ENCODE measurements at places on chromosomes 13 and 19.

- no peak overlapping the region for H3K4me3 ChIP-seq
- DNase-seq: no peak
- peaks cover 56% of the 10 kb centered on the region for H3K36me3 ChIP-seq
- H3K27me3 ChIP-seq: peaks cover 30% of the 10 kb centered on the region
- H3K4me1 ChIP-seq: no peaks in the 10 kb centered on the region
- H3K27ac ChIP-seq: no peak overlapping the region
These were observed 8.9 kb downstream of the KLC3 start for GRCh38 chr19:45349430-45349941.

GRCh38 chr13:66567899-66568612 lies 662.1 kb downstream of the PCDH9 start:
- H3K27ac ChIP-seq: no peak overlapping the region
- H3K27me3 ChIP-seq: no peaks in the 10 kb centered on the region
- no peaks in the 10 kb centered on the region for H3K4me1 ChIP-seq
- no peak overlapping the region for H3K4me3 ChIP-seq

DNA sequence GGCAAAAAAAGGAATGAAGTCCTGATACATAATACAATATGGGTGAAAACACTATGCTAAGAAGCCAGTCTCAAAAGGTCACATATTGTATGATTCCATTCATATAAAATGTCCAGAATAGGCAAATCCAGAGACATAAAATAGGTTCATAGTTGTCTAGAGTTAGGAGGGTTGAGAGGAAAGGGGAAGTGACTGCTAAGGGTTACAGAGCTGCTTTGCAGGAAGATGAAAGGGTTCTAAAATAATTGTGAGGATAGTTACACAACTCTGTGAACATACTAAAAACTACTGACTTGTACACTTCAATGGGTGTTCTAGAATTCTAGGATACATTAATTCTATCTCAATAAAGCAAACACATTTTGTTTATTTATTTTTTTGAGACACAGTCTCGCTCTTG lies 25.7 kb downstream of the CAB39L start:
- H3K27me3 ChIP-seq: no peaks in the 10 kb centered on the region
- no peaks in the 10 kb centered on the region for H3K36me3 ChIP-seq
- no peak overlapping the region for H3K4me3 ChIP-seq
- no peak overlapping the region for H3K27ac ChIP-seq
- no peaks in the 10 kb centered on the region for H3K4me1 ChIP-seq
- DNase-seq: no peak

DNA sequence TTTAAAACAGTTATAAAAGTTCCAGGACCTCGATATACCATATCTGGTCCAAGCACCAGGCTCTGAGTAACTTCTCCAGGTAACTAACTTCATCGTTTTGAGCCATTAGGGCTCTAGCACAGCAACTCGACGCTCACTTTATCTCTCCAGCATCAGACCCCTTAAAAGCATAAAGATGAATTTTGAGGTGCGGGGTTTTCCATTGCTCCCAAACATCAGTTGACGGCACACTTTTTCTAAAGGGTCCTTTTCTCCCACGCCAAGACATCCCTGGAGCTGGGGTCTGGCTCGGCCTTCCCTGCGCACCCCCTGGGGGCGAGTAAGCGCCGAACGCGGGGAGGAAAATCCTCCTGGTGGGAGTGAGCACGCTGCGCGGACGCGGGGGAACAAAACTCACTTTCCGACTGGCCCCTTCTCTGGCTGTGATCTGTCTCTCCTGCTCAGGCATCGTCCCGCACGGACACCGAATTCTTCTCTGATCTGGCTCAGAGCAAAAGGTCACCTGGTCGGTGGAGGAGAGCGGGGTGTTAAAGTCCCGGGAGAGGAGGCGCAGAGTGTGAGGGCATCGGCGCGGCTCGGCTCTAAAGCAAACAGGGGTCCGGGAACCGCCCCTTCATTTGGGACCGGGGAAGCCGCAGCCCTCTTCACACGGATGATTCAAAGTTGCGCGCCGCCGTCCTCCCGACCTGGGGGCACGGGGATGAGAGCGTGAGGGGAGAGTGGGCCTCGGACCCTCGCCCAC lies at the start of gene ATP7B:
Gene ATP7B (minus strand): TSS at position 561 of the 742 bp plus-strand sequence. CDS start 113 bp downstream, at position 448.
- peaks cover 5% of the 10 kb centered on the region for H3K4me1 ChIP-seq
- no peaks in the 10 kb centered on the region for H3K36me3 ChIP-seq
- peak within 1 kb of the TSS; percentile 64 for H3K27ac ChIP-seq
- DNase-seq: no peak
- H3K4me3 ChIP-seq: peak within 1 kb of the TSS; percentile 98

- no peak for DNase-seq
- H3K27ac ChIP-seq: no peak overlapping the region
- no peaks in the 10 kb centered on the region for H3K27me3 ChIP-seq
- no peaks in the 10 kb centered on the region for H3K36me3 ChIP-seq
- H3K4me3 ChIP-seq: no peak overlapping the region
- peaks cover 11% of the 10 kb centered on the region for H3K4me1 ChIP-seq
These were observed 240.5 kb downstream of the ENOX1 start for GRCh38 chr13:43546251-43546650.

GRCh38 chr13:29170436-29171082 lies 350.4 kb downstream of the MTUS2 start:
- H3K4me1 ChIP-seq: no peaks in the 10 kb centered on the region
- no peak for DNase-seq
- no peak overlapping the region for H3K4me3 ChIP-seq
- H3K27me3 ChIP-seq: no peaks in the 10 kb centered on the region
- no peak overlapping the region for H3K27ac ChIP-seq
- H3K36me3 ChIP-seq: no peaks in the 10 kb centered on the region

GRCh38 chr13:101018720-101019119 lies 344.1 kb upstream of the TMTC4 start:
- no peak overlapping the region for H3K27ac ChIP-seq
- H3K36me3 ChIP-seq: no peaks in the 10 kb centered on the region
- no peak for DNase-seq
- no peaks in the 10 kb centered on the region for H3K4me1 ChIP-seq
- H3K27me3 ChIP-seq: no peaks in the 10 kb centered on the region
- H3K4me3 ChIP-seq: no peak overlapping the region

- DNase-seq: no peak
- no peaks in the 10 kb centered on the region for H3K36me3 ChIP-seq
- no peak overlapping the region for H3K4me3 ChIP-seq
These were observed 1525.0 kb upstream of the MIR17HG start for GRCh38 chr13:89822467-89822866.

DNA sequence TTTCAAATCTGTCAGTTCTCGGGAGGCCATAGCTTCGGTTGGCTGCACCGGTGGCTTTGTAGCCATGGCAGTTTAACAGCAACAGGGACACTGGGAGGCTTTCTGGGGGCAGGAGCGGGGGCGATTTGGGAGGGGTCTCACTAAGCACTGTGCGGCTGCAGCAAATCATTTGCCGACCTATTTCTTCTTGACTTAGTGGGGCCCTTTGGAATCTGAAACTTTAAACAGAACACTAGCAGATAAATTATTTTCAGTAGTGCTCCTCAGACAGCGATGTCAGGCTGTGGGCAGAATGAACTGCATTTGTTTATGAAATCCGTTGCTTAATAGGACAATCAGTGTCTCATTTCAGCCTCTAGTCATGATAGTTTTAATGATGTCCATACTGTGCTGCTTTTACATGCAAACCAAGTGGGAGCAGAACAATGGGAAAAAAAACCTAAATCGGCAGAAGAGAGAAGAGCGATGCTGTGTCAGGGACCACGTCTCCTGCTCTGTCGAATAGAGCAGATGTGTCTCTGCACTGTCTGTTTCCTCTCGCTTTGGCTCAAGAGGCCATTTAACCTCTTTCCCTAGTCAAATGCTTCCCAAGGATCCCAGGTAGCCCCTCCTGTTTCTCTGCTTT lies 211.9 kb downstream of the OLFM4 start:
- H3K4me1 ChIP-seq: peaks cover 17% of the 10 kb centered on the region
- H3K27me3 ChIP-seq: no peaks in the 10 kb centered on the region

GRCh38 chr13:102039264-102039663 lies 362.6 kb downstream of the FGF14 start:
- H3K36me3 ChIP-seq: no peaks in the 10 kb centered on the region
- H3K27ac ChIP-seq: no peak overlapping the region
- no peaks in the 10 kb centered on the region for H3K27me3 ChIP-seq
- no peaks in the 10 kb centered on the region for H3K4me1 ChIP-seq
- DNase-seq: no peak

DNA sequence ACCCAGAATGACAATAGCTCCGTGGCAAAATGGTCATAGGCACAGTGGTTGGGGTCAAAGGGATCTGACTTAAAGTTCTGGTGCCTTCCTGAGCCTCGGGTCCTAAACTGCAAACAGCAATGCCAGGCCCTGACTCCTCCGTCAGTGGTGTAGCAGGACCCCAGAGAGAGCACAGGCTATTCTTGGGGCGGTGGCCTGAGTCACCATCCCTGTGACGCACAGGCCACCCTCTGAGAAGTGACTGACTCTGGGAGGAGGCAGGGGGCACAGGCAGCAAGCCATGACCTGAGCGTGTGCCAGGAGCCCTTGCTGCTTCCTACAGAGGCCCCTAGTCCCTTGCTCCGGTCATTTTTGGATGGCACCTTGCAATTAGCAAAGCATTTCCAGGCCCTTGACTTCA lies 18.7 kb downstream of the PLVAP start:
- H3K27ac ChIP-seq: no peak overlapping the region
- no peaks in the 10 kb centered on the region for H3K27me3 ChIP-seq
- DNase-seq: no peak
- H3K4me3 ChIP-seq: no peak overlapping the region
- H3K36me3 ChIP-seq: no peaks in the 10 kb centered on the region

DNA sequence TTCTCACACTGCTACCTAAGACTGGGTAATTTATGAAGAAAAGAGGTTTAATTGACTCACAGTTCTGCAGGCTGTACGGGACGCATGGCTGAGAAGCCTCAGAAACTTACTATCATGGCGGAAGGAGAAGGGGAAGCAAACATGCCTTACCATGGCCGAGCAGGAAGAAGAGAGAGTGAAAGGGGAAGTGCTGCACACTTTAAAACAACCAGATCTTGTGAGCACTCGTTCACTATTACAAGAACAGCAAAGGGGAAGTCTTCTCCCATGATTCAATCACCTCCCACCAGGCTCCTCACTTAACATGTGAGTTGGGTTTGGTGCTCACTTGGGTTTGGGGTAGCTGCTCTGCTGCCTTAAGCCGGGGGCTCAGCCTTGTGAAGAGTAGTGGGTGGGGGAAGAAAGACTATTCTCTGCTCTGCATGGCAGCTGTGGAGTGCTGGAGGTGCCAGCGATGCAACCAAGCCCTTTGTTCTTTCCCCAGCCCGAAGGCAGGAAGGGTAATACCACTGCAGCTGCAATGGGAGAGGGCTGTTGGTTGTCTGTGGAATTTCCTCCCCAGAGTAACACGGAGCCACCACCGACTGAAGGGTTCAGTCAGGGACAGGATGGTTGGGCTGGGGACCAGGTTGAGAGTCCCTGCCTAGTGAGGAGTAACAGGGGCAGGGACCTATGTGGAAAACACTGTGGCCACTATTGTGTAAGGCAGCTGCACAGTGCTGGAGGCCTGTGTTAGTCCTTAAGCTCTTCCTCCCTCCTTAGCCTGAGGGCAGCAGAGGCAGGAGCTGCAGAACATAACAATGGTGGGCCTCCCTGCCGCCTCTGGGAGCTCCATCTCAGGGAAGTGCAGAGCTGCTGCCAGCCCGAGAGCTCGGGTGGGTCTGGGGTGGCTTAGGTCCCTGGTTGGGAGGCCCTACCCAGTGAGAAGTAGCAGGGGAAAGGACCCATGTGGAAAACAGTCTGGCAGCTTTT lies 1262.5 kb downstream of the EFNB2 start:
- H3K27me3 ChIP-seq: no peaks in the 10 kb centered on the region
- no peaks in the 10 kb centered on the region for H3K4me1 ChIP-seq
- no peak overlapping the region for H3K27ac ChIP-seq

DNA sequence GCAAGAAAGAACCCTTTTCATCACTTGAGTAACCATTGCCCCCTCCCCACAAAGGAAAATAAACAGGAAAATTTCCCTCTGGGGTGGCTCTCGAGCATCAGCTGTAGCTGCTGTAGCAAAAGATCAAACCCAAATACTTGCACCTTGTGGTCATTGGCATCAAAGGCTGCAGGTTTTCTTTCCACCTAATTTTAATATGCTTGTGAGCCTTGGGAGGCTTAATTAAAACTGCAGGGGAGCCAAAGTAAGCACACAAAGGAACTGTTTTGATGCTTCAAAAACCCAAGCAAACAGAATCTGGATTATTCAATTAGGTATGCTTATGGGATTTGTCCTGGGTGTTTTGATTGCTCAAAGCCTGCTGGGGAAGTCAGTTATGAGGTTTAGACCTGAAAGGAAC lies 119.5 kb downstream of the SHISA2 start:
- no peak for DNase-seq
- no peaks in the 10 kb centered on the region for H3K27me3 ChIP-seq
- H3K4me1 ChIP-seq: peaks cover 12% of the 10 kb centered on the region
- H3K4me3 ChIP-seq: no peak overlapping the region
- H3K36me3 ChIP-seq: no peaks in the 10 kb centered on the region

DNA sequence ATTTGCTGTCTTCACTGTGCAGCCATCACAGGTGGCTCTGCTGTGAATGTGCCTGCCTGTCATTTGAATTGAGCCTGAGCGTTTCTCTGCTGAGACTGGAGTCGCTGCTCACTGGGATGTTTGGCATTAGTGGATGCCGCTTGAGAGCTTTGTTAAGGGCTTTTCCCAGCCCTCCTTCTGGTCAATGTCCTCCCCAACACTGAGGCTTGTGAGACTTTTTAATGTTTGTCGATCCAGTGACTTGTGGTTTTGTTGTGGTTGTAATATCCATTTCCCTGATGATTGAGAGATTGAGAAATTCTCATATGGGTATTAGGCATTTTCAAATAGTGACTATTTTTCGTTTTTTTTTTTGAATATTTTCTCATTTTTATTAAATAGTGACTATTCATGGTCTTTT lies 2.6 kb downstream of the TPRX2 start:
- no peak for DNase-seq
- H3K27me3 ChIP-seq: no peaks in the 10 kb centered on the region

DNA sequence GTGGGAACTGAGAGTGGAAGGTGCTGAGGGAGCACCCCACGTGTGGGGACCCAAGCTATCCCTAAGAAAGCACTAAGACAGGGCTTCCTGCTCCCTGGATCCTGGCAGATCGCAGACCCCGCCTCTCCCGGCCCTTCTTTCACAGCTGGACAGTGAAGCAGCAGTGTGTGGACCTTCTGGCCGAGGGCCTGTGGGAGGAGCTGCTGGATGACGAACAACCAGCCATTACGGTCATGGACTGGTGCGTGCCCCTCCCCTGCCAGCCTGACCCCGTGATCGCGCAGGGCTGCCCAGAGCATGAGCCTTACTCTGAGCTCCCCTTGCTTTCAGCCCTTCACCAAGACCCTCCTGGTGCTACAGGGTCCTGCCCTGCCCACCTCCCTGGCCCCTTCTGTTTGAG lies 2.3 kb downstream of the NCCRP1 start:
- H3K4me3 ChIP-seq: no peak overlapping the region
- no peaks in the 10 kb centered on the region for H3K36me3 ChIP-seq
- no peak overlapping the region for H3K27ac ChIP-seq

DNA sequence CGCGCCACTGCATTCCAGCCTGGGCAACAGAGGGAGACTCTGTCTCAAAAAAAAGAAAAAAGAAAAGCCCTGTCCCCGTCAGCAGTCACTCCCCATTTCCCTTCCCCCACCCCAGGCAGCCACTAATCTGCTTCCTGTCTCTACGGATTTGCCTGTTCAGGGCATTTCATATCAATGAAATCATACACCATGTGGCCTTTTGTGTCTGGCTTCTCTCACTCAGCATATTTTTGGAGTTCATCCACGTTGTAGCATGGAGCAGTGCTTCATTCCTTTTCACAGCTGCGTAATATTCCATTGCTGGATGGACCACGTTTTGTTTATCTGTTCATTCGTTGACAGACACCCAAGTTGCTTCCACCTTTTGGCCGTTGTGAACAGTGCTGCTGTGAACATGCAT lies 36.1 kb upstream of the KLF2 start:
- no peak overlapping the region for H3K27ac ChIP-seq
- DNase-seq: no peak
- no peak overlapping the region for H3K4me3 ChIP-seq
- H3K36me3 ChIP-seq: no peaks in the 10 kb centered on the region
- peaks cover 3% of the 10 kb centered on the region for H3K27me3 ChIP-seq
